CD8-positive, alpha-beta memory T cell (primary cell): ENCODE measurements at places on chromosomes 4 and X. TPM values are rescaled to one million over a fixed set of nuclear protein-coding genes. Genes with fewer than 3 reads are reported as not detected.

GRCh38 chr4:97819294-97819693 is 324.0 kb downstream of the STPG2 start:
- H3K27ac ChIP-seq, result no peak overlapping the region
- no peaks in the 10 kb centered on the region for H3K27me3 ChIP-seq
- no peaks in the 10 kb centered on the region for H3K4me1 ChIP-seq
- no peaks in the 10 kb centered on the region for H3K36me3 ChIP-seq

DNA sequence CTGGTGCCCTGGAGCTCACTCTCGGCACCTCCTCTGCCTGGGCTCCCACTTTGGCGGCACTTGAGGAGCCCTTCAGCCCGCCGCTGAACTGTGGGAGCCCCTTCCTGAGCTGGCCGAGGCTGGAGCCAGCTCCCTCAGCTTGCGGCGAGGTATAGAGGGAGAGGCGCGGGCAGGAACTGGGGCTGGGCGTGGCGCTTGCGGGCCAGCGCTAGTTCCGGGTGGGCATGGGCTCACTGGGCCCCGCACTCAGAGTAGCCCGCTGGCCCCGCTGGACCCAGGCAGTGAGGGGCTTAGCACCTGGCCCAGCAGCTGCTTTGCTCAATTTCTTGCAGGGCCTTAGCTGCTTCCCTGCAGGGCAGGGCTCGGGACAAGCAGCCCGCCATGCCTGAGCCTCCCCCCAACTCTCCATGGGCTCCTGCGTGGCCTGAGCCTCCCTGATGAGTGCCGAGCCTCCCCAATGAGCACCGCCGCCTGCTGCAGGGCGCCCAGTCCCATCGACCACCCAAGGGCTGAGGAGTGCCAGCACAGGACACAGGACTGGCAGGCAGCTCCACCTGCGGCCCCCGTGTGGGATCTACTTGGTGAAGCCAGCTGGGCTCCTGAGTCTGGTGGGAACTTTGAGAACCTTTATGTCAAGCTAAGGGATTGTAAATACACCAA is 26.7 kb upstream of the FAM90A26 start:
- H3K4me3 ChIP-seq, result no peak overlapping the region
- H3K4me1 ChIP-seq, result no peaks in the 10 kb centered on the region
- no peaks in the 10 kb centered on the region for H3K27me3 ChIP-seq
- H3K27ac ChIP-seq, result no peak overlapping the region
- H3K36me3 ChIP-seq, result no peaks in the 10 kb centered on the region

- H3K27ac ChIP-seq, result no peak overlapping the region
- H3K36me3 ChIP-seq, result no peaks in the 10 kb centered on the region
- H3K4me1 ChIP-seq, result no peaks in the 10 kb centered on the region
- no peaks in the 10 kb centered on the region for H3K27me3 ChIP-seq
- DNase-seq, result no peak
Observed at GRCh38 chr4:180152831-180153230, 2090.4 kb upstream of the TENM3 start.

Gene CXCL6
- total RNA-seq, result not detected

DNA sequence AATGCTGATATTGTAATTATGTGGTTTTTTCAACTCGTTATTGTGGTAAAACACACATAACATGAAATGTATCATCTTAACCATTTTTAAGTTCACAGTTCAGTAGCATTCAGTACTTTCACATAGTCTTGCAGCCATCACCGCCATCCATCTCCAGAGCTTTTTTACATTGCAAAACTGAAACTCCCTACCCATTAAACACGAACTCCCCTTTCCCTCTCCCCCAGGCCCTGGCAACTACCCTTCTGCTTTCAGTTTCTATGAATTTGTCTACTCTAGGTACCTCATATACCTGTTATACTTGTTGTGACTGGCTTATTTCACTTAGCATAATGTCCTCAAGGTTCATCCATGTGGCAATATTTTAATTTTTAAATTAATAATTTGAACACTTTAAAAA is 380.6 kb downstream of the MAPK10 start:
- H3K27me3 ChIP-seq, result no peaks in the 10 kb centered on the region
- DNase-seq, result no peak
- H3K27ac ChIP-seq, result no peak overlapping the region
- no peak overlapping the region for H3K4me3 ChIP-seq

- no peaks in the 10 kb centered on the region for H3K36me3 ChIP-seq
- H3K27ac ChIP-seq, result no peak overlapping the region
- DNase-seq, result no peak
Observed at GRCh38 chr4:47819178-47819577, 18.7 kb downstream of the CORIN start.

Gene AIMP1
- total RNA-seq, result 66.5 TPM

- H3K4me3 ChIP-seq, result no peak overlapping the region
- peaks cover 17% of the 10 kb centered on the region for H3K36me3 ChIP-seq
- H3K27ac ChIP-seq, result no peak overlapping the region
- DNase-seq, result no peak
Observed at GRCh38 chr4:142211444-142211843, 575.1 kb downstream of the IL15 start.

Gene IL2
- 179 TPM for total RNA-seq

DNA sequence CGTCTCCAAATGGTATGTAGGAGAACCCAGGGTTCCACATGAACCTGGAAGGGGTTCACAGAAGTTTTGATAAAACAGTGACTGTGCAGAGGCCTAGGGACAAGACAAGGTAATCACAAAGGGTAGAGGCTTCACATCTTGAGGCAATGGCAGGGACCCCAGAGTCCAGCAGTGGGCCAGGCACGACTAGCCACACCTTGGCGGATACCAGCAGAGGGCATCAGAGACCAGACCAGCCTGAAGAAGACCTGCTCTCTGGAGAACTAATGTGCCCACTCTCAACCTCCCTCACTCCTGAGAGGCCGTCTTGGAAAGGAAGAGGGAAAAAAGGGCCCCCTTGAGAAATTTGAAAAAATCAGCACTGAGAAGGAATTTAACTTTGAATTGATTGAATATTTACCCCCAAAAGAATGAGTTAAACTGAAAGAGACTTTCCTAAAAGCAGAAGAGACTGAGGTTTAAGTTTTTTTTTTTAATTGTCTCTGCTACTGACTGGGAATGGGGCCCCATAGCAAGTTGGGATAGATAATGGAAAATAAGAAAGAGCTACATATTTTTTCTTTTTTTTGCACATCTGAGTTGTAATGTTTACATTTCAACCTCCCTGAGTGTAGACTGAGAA is 243.8 kb upstream of the JADE1 start:
- H3K36me3 ChIP-seq, result no peaks in the 10 kb centered on the region
- no peaks in the 10 kb centered on the region for H3K4me1 ChIP-seq
- H3K4me3 ChIP-seq, result no peak overlapping the region
- H3K27ac ChIP-seq, result no peak overlapping the region

DNA sequence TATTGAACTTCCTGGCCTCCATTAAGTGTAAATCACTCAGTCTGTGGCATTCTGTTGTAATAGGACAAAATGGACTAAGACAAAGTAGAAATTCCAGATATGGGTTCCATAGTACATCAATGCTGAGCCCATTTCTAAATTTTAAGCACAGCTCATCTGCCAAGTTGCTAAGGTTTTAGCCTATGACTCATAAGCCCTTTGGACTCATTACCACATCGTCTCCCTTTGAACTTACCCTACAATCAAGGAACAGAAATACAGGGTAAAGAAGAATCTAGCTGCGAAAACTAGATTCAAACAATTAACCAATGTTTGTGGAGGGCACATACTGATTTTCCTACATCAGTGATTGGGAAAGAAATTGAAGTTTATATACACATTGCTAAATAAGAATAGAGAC is 31.8 kb downstream of the NAA11 start:
- no peak overlapping the region for H3K4me3 ChIP-seq
- H3K27me3 ChIP-seq, result no peaks in the 10 kb centered on the region
- H3K36me3 ChIP-seq, result no peaks in the 10 kb centered on the region
- H3K27ac ChIP-seq, result no peak overlapping the region
- H3K4me1 ChIP-seq, result no peaks in the 10 kb centered on the region
- DNase-seq, result no peak

Gene SSX4B
- not detected for total RNA-seq

DNA sequence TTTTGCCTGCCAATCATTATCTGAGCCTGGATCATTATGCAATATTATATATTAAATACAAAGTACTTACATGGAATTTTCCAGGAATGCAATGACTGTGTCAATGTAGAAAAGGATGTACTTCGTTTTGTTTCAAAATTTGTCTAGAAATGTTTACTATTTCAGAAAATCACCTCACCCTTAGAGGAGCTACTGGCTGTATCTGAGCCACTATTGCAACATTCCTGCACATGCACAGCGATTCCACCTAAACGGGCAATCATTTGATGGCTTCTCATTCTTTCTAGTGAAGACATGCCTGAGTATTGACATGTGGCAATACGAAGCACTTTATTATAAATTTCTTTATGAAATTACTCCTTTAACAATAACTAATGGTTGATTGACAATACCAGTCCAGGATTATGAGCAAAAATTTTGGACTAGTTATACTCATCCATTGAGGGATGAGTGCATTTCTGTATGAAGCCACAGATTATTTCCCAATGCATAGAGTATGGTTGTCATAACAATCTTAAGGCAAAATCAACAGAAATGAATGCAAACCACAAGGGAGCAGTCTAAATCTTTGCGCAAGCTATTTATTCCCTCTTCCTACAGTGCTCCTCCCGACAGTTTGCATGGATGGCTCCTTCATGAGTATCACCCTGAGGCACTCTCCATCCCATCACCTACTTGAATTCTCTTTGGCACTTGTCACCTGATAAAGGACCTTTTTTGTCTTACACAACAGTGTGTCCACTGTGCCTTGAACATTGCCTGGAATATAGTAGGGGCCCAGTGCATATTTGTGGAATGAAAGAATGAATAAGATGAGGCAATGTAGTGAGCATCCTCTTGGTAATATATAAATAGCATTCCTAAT is 35.8 kb upstream of the MMAA start:
- H3K4me1 ChIP-seq, result no peaks in the 10 kb centered on the region
- H3K4me3 ChIP-seq, result no peak overlapping the region
- no peak for DNase-seq
- H3K36me3 ChIP-seq, result no peaks in the 10 kb centered on the region
- no peak overlapping the region for H3K27ac ChIP-seq

- no peak overlapping the region for H3K4me3 ChIP-seq
- no peaks in the 10 kb centered on the region for H3K36me3 ChIP-seq
- no peaks in the 10 kb centered on the region for H3K27me3 ChIP-seq
- no peak overlapping the region for H3K27ac ChIP-seq
Observed at GRCh38 chr4:138392751-138393308, 150.7 kb upstream of the SLC7A11 start.

Gene CTAG1B
- total RNA-seq, result not detected

DNA sequence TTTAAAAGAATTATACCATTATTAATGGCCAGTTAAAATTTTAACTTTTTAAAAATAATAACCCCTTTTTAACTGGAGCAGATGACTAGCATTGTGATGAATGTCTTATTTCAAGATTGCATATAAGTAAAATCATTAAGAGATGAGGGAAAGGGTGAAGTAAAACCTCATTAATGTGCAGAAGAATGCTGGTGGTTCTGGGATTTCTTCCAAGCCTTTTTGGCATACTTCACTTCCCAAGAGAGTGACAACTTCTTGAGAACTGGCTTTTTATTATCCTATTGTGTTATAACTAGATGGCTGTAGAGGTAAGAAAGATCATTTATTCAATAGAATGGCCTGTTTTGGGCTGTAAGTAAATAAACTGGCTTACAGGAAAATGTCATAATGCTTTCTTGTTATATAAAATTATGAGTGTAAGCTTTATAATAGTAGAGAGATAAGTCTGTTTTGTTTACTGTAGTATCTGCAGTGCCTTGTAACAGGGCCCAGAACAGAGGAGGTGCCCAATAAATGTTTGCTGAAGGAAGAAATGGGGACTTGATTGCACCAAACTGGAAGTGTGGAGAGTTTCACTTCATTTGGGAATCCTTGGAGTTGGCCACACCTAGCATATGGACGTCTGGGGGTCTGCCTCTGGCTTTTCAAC is 242.9 kb upstream of the PITX2 start:
- no peak overlapping the region for H3K4me3 ChIP-seq
- H3K27ac ChIP-seq, result no peak overlapping the region
- no peaks in the 10 kb centered on the region for H3K4me1 ChIP-seq
- no peak for DNase-seq
